Glomerular endothelial cell (primary cell): ENCODE measurements at places on chromosomes 12 and 14.

GRCh38 chr14:52188381-52188780 is 79.1 kb upstream of the PTGDR start:
- no peak for DNase-seq

DNA sequence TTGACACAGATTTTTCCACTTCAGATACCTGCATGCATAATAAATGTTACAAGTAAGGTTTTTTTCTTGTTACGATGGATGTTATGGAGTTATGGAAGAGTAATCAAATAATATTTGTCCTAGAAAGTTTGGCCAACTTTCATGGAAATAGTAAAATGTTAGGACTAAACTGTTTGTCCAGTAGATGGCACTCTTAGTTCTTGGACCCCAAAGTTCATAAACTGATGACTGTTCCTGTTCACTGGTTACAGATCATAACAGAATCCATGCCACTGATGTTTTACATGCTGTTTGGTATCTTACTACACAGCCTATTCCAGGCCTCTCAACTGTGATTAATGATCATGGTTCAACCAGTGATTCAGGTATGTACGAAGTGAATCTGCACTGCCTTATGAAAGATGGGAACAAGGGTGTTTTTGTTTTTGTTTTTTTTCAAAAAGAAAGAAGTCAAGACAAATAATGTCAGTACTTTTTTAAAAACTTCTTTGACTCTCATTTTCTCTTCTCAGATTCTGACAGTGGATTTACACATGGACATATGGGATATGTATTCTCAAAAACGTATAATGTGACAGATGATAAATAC is 48.8 kb upstream of the SLCO1C1 start:
- peak; percentile 20 for DNase-seq

DNA sequence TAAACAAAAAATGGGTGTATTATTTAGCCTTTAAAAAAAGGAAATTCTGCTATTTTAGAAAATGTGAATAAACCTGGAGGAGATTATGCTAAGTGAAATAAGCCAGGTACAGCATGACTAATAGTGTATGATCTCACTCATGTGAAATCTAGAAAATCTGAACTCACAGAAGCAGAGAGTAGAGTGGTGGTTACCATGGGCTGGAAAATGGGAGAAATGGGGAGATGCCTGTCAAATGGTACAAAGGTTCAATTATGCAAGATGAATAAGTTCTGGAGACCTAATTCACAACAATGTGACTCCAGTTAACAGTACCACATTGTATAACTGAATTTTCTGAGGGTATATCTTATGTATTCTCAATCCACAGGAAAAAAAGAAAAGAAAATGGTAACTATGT is 17.4 kb upstream of the LEMD3 start:
- no peak for DNase-seq

- DNase-seq, result no peak
Observed at GRCh38 chr12:30201301-30202160, 417.8 kb upstream of the TMTC1 start.

- no peak for DNase-seq
Observed at GRCh38 chr14:70401643-70402042, 15.2 kb downstream of the SYNJ2BP start.

DNA sequence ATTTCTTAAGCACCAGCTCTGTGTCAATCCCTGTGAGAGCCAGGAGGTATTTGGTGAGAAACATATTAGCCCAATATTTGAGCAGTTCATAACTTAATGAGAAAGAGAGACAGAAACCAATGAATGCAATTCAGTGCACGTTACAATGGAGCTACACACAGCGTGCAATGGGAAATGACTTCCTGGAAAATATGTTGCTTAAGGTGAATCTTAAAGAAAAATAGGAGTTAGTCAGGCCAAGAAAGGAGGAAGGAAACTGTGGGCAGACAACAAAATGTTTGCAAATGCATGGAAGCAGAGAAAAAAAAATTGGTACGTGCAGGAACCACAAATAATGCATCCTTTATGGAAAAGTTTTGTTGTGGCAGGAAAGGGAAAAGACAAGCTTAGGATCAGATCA is 481.7 kb downstream of the BCAT1 start:
- DNase-seq, result no peak

- DNase-seq, result no peak
Observed at GRCh38 chr12:127162307-127162706, 1104.7 kb upstream of the TMEM132C start.

DNA sequence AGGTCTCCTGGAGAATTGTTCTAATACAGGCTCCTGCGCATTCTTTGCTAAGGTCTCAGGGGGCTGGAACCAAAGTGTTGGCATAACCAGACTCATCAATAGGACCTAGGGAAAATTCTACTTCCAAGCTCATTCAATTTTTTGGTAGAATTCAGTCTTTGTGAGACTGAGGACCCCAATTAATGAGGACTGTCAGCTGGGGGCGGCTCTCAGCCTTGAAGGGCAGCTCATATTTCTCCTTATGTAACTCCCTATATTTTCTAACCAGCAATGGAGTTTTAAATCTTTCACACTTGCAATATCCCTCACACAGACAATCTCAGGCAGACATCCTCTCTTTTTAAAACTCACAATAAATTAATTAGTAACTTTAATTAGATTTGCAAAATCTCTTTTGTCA is 476.4 kb upstream of the LRFN5 start:
- no peak for DNase-seq

- DNase-seq, result no peak
Observed at GRCh38 chr12:131530422-131530821, 180.5 kb upstream of the SFSWAP start.

GRCh38 chr12:50059440-50060119 is 2.2 kb downstream of the ASIC1 start:
- DNase-seq, result no peak

DNA sequence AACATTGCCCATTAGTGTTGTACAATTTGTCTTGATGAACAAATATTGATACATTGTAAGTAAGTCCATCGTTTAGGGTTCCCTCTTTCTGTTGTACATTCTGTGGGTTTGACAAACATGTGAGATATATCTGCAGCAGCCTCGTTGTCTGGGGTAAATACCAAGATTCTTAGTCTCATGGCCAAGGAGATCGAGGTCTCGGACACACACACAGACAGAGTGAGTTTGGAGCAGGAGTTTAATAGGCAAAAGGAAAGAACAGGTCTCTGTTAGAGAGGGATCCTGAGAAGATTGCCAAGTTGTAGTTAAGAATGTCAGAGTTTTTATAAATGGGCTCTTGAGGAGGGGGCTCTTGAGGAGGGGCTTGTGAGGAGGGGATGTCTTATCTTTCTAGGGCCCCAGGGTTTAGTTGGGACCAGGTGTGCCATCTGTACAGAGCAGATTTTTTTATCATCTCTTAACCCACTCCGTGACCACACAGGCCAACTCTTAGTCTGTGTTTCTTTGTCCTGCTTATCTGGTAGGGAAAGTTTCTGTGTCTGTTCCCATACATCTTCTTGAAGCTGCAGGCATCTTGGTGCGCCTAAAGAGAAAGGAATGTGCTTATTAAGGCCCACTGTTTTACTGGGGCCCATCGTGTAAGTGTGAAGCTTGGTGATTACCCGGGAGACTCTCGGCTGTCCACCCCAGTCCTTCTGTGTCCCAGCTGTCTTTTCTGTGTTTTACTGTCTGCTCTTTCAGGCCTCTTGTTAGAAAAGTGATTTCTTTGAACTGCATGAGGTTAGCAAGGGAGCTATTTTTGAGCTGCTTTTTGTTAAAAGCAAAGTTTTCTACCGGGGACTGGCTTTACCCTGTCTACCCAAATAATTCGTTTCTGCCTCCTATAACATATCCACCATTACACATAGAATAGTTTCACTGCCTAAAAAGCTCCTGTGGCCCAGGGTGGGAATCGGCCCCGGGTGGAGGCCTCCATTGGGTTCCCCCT is 22.4 kb upstream of the CLEC2D start:
- no peak for DNase-seq

DNA sequence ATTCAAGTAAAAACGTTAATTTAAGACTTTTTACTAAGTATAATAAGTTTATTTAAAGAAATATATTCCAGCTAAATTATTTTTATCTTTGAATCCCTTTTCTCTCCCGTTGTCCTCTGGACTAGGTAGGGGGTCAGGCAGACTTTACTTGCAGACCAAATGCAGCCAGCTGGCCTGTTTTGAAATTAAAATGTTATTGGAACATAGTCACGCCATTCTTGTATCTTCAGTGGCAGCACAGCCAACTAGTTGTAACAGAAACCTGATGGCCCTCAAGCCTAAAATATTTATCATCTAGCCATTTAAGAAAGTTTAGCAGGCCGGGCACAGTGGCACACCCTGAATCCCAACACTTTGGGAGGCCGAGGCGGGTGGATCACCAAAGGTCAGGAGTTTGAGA is 52.7 kb downstream of the BCAT1 start:
- no peak for DNase-seq

DNA sequence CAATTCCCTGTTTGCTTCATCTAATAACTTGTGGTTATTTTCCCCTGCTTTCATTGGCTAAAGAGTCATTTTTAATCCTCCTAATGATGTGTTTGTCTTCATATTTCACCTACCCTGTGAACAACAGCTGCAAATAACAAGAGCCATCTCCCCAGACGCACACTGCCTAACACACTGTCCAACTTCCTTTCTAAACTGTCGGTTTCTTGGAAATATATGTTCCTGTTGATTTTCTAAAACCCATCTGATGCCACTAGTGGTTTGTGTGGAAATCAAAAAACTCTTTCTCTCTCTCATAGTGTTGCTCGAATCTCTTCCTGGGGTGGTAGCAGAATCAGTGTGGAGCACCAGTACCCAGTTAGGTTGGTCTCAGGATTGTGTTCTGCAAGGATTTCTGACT is 226.9 kb downstream of the EPS8 start:
- no peak for DNase-seq

DNA sequence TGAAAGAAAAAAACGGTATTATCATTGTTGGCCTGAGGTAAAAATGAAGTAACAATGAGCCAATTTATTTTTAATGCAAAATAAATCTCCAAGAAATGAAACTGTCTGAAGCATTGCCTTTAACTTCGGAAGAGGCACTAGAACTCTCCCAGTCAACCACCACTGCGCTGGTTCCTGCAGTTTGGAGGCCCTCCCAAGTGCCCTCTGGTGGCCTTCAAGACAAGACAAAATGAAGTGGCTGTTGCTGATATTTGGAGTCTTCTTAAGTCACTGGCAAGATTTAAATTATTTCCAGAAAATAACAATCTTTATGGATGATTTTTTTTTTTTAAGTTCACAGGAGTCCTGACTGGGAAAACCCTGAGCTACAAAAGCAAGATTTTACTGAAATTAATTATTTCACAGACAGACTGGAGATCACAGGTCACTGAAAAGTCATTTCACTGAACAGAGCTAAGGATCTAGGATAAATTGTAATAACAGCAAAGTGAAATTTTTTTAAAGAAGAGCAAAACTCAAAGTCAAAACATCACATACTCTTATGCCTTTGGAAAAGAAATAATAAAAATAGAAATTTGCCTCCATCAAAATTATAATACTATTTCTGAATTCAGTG is 58.2 kb downstream of the DICER1 start:
- peak; percentile 22 for DNase-seq

DNA sequence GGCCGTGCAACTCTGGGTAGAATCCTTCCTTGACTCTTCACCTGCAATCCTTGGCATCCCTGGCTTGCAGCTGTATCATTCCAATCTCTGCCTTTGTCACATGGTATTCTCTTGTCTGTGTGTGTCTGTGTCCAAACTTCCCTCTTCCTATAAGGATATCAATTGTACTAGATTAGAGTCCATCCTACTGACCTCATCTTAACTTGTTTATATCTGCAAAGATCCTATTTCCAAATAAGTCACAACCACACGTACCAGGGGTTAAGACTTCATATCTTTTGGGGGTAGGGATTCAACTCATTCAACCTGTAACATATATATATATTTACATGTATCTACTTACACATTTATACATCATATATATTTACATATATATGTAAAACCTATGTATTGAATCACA is 29.6 kb upstream of the RASSF3 start:
- no peak for DNase-seq

DNA sequence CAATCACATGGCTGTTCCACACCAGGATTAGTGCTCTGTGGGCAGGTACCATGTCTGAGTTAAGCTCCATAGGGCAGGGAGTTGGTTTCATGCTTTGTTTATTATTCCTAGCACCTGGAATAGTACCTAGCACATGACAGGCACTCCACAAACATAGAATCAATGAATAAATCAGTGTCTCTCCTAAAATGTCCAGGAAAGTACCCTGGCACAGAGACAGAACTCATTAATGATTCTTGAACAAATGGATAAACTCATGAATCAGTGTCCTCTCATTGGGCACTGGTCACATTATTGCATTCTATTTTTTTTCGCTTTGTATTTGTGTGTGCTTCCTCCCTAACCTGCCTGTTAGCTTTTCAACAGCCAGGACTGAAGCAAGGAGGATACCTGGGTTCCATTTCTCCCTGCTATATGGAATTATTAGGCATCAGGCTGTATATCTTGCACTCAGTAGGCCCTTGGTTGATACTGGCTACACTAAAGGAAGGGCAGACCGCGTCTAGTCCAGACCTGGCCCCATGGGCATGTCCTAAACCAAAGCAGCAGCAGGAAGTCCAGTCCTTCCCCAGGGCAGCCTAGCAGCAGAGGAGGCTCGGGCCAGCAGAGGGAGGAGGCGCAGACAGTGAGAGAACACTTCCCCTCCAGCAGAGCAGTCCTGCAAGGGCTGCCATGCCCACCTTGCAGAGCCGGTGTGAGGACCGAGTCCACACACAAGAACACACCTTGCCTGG is 18.4 kb downstream of the HDAC7 start:
- no peak for DNase-seq

DNA sequence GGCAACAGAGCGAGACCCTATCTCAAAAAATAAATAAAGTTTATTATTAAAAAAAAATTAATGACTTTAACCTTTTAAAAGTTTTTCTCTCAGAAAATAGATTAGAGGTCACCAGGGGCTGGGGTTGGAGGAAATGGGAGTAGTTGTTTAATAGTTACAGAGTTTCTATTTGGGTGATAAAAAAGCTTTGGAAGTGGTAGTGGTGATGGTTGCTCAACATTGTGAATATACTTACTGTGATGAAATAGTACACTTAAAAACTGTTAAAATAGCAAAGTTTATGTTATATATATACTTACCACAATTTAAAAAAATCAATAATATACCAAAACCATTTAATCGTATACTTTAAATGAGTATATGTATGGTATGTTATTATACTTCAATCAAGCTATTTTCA is 59.6 kb downstream of the ARL6IP4 start:
- no peak for DNase-seq

GRCh38 chr12:104463368-104463767 is 6.6 kb downstream of the CHST11 start:
- DNase-seq, result no peak

GRCh38 chr12:47393403-47393790 is 312.4 kb downstream of the RPAP3 start:
- no peak for DNase-seq

DNA sequence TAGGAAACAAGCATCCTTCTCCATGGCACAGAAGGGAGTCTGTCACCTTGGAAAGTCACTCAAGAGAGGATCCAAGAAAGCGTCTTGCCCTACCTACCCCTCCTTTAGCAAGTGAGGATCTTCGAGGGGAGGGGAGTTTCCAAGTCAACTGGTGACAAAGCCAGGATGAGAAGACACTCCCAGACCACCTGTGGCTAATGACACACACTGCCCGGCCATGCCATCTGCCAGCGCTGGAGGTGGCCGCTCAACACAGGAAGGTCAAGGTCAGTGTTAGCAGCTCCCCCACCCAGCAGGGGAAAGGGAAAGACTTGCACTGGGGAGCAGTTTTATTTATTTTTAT is 41.3 kb downstream of the ELK3 start:
- no peak for DNase-seq
